ENCODE measurements at places on chromosomes 1 and 21.

GRCh38 chr21:39175154-39175553 lies 8.1 kb downstream of the PSMG1 start:
- DNase-seq = no peak

DNA sequence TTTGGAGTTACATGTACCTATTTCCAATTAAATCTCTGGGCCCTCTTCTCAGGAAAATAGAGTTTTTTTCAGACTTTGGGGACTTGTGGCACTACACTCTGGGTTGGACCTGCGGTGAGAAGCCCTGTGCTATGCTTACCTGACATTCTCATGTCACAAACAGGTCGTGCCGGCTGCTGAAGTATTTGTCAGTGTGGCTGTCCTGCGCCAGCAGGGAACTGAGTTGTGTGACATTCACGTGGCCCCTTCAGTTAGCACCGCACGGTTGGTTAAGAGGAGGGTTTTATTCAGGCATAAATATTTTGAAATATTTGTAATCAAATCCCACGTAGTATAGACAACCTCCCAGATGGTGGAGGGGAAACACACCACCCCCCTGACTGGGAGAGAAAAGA lies 6.3 kb upstream of the COL6A2 start:
- DNase-seq = no peak

- no peak for DNase-seq
Measured at GRCh38 chr1:113874012-113874879, 2.7 kb upstream of the PTPN22 start.

- no peak for DNase-seq
Measured at GRCh38 chr1:150151291-150152181, 1.8 kb downstream of the PLEKHO1 start.

DNA sequence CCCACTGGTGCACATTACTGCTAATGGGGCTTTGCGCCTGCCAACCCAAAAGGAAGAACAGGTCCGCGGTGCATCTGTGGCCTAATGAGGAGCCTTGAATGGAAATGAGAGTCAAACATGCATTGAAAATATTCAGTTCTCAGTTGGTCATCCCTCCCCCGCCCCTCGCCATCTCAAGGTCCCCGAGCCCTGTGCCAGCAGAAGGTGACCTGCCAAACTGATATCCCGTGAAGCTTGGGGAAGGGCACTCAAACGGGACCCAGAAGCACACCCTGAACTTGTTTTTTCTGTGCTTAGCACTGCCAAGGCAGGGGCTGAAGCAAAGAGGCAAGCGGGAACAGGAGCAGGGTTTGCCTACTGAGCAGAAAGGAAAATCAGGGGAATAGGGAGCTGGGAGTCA lies 67.9 kb upstream of the ZNF648 start:
- DNase-seq = no peak

Measured in AG20443 (cell line).